Activated CD4-positive, alpha-beta T cell treated with anti-CD3 and anti-CD28 coated beads for 36 hours (primary cell): ENCODE measurements at places on chromosomes 2 and 18.

GRCh38 chr2:136347981-136348380 lies 230.0 kb upstream of the CXCR4 start:
- DNase-seq = no peak

DNA sequence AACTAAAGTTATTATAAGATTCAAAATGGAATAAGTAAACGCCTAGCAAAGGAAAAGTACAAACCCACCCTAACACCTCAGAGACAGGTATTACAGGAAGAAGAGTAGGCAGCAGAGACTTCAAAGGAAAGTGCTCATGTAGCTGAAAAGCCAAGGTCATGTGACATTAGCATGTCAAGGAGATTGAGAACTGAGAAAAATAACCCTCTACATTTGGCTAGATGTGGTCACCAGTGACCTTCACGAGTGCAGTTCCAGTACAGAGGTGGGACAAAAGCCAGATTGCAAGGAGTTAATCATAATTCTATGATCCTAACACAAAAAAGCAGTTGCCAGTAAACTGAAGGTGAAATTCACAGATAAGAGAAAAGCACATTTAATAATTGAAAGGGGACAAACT lies 252.7 kb downstream of the ZEB2 start:
- DNase-seq = peak; percentile 13

- no peak for DNase-seq
Measured at GRCh38 chr2:216375286-216375685, 3.0 kb upstream of the MARCHF4 start.

GRCh38 chr2:7860693-7861092 lies 821.2 kb upstream of the ID2 start:
- no peak for DNase-seq

DNA sequence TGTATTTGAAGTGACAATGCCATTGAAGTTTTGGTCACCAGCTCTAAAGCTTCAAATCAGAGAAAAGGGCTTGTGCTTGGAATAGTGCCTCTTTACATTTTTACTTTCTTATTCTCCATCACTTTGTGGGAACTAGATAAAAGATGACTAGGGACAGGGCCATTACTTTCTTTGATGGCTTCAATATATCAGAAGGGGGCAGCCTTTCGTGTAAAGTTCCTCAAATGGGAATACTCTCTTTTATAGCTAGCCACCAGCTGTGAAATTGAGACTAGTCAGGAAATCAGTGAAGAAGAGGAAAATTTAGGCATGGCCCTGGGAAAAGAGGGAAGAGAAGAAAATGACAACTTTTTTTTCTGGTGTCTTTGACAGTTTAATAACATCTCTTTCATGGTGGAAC lies 242.5 kb downstream of the DCC start:
- no peak for DNase-seq
